Muscle of back (tissue), 13 donors: ENCODE measurements at places on chromosomes 6 and 20. TPM values are rescaled to one million over a fixed set of nuclear protein-coding genes. Genes with fewer than 3 reads are reported as not detected.

Gene TREML1
- polyA plus RNA-seq = not detected

Gene DNAH8
- polyA plus RNA-seq = 3.6 TPM

Gene KIAA0408
- 16.1 TPM for polyA plus RNA-seq

Gene PSORS1C1
- 0.53 TPM for polyA plus RNA-seq

Gene GFOD1
- 2.6 TPM for polyA plus RNA-seq

Gene ZSCAN31
- 6.0 TPM for polyA plus RNA-seq

Gene MAN1A1
- polyA plus RNA-seq = 41.5 TPM

Gene OLIG3
- polyA plus RNA-seq = not detected

Gene TEAD3
- polyA plus RNA-seq = 58.9 TPM

Gene ZNF322
- polyA plus RNA-seq = 16.9 TPM

Gene CST3
- polyA plus RNA-seq = 130 TPM

Gene FUT9
- 0.04 TPM for polyA plus RNA-seq

Gene SPATA25
- polyA plus RNA-seq = 3.3 TPM

Gene TMEM244
- polyA plus RNA-seq = 0.48 TPM

Gene MYL9
- polyA plus RNA-seq = 656 TPM

Gene FOXA2
- polyA plus RNA-seq = not detected

Gene ID1
- polyA plus RNA-seq = 46.5 TPM
